ENCODE measurements at places on chromosomes 2 and 18.
A peak's percentile ranks its signal among the peaks of the same experiment; 100 is the strongest.

DNA sequence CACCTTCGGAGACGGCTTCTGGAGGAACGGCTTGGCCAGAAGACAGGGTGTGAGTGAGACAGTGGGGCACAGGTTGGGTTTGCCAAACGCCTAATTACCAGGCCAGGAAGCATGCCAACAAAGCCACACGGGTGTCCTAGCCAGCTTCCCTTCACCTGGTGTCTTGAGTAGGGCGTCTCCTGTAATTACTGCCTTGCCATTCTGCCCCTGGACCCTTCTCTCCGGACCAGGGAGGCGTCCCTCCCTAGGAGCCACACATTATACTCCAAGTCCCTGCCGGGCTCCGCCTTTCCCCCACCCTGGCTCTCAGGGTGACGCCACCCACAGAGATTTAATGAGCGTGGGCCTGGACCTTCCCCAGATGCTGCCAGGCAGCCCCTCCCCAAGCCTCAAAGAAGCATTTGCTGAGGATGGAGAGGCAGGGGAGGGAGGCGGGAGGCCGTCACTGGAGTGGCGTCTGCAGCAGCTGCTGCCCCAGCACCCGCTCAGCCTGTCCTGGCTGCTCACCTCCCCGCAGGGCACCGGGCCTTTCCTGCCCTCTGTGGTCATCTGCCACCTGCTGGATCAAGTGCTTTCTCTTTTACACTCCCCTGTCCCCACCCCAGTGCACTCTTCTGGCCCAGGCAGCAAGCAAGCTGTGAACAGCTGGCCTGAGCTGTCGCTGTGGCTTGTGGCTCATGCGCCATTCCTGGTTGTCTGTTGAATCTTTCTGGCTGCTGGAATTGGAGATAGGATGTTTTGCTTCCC lies 20.7 kb downstream of the FOSL2 start:
- no peak for DNase-seq

GRCh38 chr2:197499594-197500502 lies at the start of the genes HSPD1 and HSPE1:
Gene HSPD1, minus strand, starts transcription at chr2:197499840. Its CDS starts 992 bp downstream, at chr2:197498848.
Gene HSPE1, plus strand, starts transcription at chr2:197500379. Its CDS starts 58 bp downstream, at chr2:197500437.
- DNase-seq = peak; percentile 92

DNA sequence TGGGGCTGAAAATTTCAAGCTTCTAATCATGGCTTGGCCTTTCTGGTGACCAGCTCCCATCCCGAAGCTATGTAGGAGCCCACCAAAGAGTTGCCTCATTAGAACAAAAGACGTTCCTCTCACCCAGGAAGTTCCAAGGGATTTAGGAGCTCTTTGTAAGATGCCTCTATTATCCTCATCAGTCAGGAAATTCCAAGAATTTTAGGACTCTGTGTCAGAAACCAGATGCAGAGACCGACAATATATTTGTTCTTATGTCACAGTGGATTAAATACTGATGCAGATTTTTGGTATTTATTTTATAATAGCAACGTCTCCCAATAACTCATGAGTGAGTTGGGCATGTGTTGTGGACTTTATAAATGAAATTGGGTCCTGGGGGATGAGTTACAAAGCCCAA lies 91.8 kb upstream of the SKOR2 start:
- DNase-seq = no peak

- DNase-seq = no peak
Observed at GRCh38 chr2:85785871-85786270, 32.1 kb downstream of the ATOH8 start.

GRCh38 chr2:100615471-100615870 lies 52.7 kb downstream of the PDCL3 start:
- DNase-seq = no peak

DNA sequence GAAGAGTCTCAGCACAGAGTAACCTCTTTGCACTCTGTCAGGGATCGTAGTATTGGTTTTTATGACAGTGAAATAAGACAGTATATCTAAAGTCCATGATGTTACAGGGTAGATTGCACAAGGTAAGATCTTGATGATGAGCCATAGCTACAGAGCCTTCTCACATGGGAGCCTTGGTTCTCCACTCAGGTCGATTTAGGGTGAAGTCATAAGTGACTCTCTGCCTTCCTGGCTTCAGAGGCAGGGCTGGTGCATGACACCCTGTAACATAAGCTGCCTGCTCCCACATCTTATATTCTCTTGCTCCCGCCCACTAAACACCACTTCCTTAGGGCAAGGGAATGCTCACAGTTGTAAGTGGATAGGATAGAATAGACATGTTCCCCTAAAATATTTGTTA lies 13.3 kb downstream of the DAPL1 start:
- no peak for DNase-seq

GRCh38 chr2:26649322-26649721 lies 8.2 kb upstream of the CIB4 start:
- no peak for DNase-seq

GRCh38 chr2:238939074-238939473 lies 91.2 kb downstream of the TWIST2 start:
- no peak for DNase-seq

DNA sequence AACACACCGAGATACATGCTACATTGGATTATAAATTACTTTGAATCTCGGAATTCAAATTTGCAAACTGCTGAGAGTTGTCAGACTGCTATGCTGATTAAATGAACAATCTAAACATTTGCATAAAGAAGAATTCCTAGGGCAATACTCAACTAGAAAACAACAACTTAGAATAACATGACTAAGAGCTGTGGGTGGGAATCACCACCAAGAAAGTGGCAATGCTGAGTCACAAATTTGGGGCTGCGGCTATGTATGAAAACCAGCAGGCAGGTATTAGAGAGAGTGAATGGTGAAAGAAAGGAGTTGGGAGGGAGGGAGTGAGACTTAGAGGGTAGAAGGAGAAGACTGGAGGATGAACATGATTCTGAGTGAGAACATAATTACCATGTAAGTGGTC lies 559.5 kb downstream of the PIK3C3 start:
- no peak for DNase-seq

DNA sequence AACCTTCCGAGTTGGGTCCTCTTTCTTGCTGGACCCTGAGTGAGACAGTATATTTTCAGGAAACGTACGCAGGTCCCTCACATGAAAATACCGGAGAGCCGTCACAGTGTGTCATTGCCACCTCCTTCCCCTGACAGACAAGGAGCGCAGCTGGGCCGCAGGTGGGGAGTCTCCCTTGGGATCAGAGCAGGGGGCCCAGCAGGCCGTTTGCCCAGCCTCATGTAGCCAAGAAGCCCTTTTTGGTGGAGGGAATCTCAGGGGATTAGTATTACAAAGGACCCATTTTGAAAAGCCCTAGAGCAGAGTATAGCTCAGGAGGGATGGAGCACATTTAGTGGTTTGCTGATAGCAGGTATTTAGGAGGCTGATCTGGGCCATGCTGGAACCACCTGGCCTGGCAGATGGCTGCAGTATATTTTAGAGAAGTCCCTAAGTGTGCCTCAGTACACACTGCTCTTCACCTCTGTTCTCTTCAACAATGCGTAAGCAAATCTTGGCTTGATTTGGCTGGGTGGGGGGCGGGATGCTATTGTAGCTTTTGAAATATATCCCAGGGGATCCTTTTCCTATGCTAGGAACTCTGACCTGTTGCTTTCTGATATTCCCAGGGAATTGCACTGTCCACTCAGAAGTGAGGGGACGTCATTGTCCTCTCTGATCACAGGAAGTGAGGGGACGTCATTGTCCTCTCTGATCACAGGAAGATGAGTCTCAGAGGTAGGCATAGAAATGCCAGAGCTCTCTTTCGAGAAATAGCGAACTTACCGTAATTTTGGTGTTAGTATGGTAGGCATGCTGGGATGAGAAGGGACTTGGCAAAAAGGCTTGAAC lies 171.9 kb downstream of the HRH4 start:
- no peak for DNase-seq
